ENCODE measurements at places on chromosomes 5 and 9.

- no peak for DNase-seq
These were observed 179.3 kb downstream of the CTNND2 start for GRCh38 chr5:11724940-11725339.

DNA sequence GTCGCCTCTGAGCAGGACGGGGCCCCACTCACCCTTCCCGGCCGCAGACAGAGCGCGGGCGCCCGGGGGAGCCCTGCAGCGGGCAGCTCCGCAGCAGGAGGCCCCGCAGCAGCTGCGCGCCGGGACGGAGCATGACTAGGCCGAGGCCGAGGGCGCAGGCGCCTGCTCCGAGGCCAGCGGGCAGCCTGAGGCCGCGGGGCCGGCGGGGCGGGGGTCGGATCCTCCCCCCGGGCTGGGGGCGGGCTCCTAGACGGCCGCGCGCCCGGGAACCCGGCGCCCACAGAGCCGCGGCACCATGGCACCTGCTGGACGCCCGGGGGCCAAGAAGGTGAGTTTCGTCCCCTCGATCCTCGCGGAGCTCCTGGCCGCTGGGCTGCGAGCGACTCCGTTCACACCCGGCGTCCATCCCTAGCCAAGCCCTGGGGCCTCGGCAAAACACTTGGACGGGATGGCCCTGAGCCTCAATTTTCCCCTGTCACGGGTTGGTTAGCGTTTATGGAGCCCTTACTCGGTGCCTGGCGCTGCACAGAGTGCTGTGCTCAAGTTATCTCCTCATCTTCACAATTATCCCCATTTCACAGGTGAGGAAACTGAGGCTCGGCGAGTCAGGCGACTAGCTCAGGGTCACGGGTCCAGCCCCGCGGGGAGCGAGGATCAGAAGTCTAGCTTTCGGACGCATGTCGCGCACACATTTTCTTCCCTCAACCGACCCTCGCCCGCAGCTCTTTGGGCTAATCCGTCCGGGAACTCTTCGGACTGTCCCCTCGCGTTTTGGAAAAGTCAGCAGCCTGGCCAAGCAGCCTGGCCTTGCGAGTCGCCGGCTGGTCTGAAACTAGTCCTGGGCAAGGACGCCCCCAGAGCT, at the start of the genes BHMT2 and DMGDH:
Gene BHMT2 (plus strand): TSS at position 280 of the 862 bp plus-strand sequence. CDS start 16 bp downstream, at position 296.
Gene DMGDH (minus strand): TSS at position 187 of the 862 bp plus-strand sequence. CDS start 54 bp downstream, at position 133.
- DNase-seq, result no peak

DNA sequence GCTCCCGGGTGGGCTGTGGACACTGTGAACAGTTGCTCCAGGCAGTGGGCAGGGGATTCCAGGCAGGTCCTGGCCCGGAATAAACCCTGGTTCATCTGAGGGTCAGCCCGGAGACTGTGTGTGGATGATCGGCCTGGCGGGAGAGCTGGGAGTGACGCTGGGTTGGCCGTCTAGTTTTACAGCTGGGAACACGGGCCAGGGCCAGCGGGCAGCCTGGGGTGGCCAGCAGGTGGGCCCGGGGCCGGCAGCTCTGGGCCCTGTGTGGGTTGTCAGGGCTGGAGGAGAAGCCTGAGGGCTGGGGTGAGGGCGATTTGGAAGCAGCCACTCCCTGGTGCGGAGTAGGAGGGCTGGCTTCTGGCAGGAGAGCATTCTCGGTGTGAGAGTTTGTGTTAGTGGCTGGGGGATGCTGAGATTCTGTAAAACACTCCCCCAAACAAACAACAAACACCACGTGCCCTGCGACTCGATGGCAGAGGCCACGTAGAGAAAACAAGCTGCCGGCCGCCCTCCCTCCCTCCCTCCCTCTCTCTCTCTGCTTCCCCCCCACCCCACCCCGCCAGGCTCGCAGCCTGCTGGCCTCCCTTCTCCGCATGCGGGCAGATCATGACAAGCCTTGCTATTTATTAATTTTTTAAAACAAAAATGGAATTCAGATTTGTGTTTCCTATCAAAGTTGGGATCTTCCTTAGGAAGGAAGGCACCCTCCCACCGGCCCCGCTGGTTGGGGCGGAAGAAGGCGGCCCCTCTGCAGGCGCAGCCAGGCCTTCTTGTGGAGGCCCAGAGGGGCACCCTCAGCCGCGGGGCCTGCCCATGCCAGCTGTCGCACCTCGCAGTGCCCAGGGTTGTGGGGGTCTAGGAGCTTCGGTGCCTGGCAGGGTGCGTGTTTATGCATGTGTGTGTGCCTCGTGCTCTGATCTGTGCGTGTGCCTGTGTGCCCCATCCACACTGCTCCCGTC, 49.5 kb downstream of the RXRA start:
- no peak for DNase-seq

DNA sequence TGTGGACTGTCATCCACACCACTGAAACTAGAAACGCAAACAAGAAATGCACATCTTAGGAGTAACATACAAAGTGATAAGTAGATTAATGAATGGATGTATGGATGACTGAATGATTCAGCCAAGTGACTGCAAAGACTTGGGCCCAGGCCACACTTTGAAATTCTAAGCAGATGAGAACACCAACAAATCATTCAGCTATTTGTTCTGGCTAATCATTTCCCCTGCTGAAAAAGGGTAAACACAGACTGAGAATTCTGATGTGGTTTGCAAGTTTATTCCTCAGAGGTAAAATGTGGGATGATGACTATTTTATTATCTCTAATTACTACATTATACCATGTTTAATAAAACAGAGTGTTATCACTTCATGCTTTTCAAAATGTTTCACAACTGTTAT, 163.2 kb upstream of the ADAMTS16 start:
- DNase-seq, result no peak

- DNase-seq, result no peak
These were observed 384.7 kb upstream of the SMC2 start for GRCh38 chr9:103709366-103709765.

- DNase-seq, result peak; percentile 42
These were observed 56.8 kb downstream of the FGF10 start for GRCh38 chr5:44332285-44332971.

GRCh38 chr5:171610686-171611085, 174.9 kb upstream of the SMIM23 start:
- DNase-seq, result no peak

DNA sequence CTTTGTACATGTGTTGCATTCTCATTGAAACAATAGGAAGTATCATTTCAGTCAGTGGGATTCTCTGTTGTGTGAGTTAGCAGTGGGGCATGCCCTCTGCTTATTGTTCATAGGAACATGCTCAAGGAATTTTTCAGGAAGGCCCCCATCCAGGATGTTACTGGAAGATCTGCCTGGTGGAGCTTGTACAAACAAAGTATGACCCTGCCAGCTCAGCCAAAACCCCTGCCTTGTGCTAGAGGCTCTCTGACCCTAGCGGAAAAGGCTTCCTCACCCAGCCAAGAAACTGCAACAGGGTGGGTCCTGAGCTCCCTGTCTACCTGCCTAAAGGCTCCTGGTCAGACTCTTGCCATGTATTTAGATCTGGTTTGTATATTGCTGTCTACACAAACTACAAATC, 43.2 kb downstream of the MRRF start:
- no peak for DNase-seq

DNA sequence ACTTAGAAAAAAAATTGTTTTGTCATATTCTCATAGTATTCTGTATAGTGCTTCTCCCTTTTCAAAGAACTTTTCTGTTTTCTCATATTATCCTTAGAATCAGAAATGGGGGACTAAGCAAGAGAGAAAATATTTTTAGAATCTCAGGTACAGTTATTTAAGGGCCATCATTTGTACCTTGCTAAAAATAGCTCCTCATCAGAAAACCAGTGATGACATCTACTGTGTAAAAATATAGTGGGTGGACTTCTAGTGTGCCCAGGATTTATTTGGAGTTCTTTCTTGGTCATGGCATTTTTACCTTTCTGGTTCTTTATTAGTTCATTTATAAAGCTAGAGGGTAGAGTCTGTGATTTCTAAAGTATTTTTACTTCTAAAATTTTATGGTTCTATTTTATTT, 82.5 kb downstream of the CSNK1G3 start:
- DNase-seq, result no peak

DNA sequence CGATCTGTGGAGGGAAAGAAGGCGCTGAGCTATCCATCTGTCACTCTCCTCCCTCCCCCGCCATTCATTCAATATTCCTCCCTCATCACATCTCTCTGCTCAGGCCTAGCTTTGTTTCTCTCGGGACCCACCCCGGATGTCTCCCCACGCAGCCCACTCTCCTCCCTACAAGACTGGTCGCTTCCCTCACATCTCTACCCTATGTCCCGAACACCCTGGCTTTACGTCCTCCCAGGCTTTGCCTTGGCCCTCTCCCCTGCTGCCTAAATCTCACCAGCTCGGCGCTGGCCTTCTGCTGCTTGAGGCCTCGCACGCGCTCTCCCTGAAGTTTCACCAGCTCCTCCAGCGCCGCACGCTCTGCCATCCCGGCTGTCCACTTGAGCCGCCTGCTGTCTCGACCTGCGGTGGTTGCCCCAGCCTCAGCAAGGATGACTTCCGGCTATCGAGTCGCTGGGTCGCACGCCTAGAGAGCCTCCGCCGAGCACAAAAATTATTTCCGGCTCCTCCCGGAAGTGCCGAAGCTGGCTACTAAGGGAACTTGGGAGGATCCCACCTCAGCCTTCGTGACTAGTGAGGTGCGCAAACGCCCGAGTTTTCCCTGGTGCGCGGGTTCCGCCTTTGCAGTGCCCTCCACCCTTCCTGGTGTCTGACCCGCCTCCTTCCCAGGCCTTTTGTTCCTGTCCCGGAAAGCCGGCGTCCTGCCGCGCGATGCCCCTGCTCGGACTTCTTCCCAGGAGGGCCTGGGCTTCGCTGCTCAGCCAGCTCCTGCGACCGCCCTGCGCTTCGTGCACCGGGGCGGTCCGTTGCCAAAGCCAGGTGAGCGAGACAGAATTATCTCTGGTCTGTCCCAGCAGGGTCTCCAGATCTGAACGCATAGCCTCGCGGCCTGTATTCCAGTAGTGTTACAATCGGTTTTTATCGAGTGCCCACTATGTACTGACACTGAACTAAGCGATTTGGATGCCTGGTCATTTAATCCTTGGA, at the start of the genes HARS1 and HARS2:
Gene HARS1 (minus strand): TSS at position 430 of the 984 bp plus-strand sequence. CDS start 66 bp downstream, at position 364.
Gene HARS2 (plus strand): TSS at position 515 of the 984 bp plus-strand sequence. CDS start 194 bp downstream, at position 709.
- peak; percentile 82 for DNase-seq

All from NCI-H1105 treated with DMSO at 0.1 percent for 48 hours (cell line).